Lung microvascular endothelial cell (primary cell): ENCODE measurements at places on chromosomes 3 and 15.

DNA sequence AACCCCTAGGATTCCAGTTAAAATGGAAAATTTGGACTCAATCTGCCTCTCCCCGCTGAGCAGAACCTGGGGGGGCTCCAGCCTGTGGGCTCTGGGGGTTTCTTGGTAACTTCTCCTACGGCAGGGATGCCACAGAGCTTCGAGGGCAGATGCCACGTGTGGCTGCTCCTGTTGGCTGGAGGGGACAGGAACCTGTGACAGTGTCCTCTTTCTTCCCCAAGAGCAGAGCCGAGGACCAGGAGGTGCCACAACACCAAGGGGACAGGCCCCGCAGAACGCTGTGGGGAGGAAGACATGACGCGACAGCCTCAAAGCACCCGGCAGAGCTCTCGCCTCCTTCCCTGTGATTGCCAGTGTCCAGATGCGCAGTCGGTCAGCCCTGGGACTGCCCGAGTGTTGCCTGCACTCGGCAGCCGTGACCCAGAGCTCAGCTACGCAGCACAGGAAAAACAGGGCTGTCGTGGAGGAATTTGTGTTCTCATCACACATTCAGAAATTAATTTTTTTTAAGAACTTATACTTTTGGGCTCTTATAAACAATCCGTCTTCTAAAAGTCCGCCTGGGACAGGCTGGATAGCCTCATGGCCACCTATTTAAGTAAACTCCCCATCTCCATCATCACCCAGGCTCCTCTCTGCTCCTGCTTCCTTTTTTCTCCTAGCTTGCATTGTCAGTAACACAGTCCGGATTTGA, 131.9 kb upstream of the MEF2A start:
- no peak for DNase-seq

DNA sequence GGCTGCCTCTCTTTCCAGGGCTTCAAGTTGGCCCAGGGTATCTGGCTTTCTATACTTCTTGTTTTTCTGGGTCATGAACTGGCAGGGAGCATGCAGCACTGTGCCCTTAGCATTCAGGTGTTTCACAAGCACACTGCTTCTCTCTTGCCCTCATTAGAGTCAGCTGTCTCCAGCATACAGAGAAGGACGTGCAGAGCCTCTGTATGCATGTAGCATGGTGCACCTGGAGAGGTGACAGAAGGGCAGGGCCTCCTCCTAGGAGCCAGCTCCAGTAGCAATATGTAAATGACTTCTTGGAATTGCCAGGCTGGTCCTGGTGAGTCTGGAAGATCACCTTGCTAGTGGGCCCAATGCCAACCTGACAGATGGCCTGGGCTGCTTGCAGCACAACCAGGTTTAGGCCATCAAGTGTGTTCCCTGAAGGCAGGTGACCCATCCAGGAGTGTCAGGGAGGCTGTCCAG, 44.8 kb upstream of the ATP2C1 start:
- no peak for DNase-seq

GRCh38 chr15:72971766-72972165, 80.5 kb upstream of the NEO1 start:
- DNase-seq = no peak

- DNase-seq = no peak
Measured at GRCh38 chr15:45442507-45443135, 64.3 kb upstream of the GATM start.

- no peak for DNase-seq
Measured at GRCh38 chr3:36600404-36600803, 163.9 kb downstream of the DCLK3 start.

- DNase-seq = no peak
Measured at GRCh38 chr3:184604615-184605290, 43.2 kb downstream of the EPHB3 start.

DNA sequence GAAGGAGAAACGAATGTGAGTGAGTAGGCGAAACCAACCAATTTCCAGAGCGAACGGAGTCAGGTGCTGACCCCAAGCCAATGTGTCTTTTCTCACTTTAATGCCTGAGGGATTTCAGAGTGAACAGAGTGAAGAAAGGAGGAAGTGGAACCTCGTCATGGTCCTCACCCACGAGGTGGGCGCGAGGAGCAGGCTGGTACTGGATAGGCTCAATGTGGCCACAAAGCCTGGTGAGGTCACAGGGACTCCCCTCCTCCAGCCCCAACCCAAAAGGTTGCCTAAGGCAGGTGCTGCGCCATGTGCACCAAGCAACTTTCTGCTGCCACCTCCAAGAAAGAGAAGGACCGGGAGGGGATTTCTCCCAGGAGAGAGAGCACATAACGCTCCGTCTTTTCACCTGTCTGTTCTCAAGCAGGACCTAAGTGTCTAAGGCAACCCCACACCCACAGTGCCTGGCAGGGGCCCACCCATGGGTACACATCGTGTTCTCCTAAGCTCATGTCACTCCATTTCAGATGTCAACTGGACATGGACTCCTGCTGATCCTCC, 3.8 kb downstream of the NRROS start:
- no peak for DNase-seq
